ENCODE measurements at places on chromosomes 11 and 22. TPM values are rescaled to one million over a fixed set of nuclear protein-coding genes. Genes with fewer than 3 reads are reported as not detected.

Gene VPS51
- total RNA-seq: 89.5 TPM

Gene PHF5A
- total RNA-seq: 86.0 TPM

Gene C22orf39
- 17.7 TPM for total RNA-seq

Gene SSTR3
- not detected for total RNA-seq

Gene NXPE2
- total RNA-seq: not detected

Gene TRIM48
- total RNA-seq: not detected

Gene MEI1
- total RNA-seq: 0.64 TPM

Gene OR5A1
- not detected for total RNA-seq

Gene EPS8L2
- 157 TPM for total RNA-seq

Gene NRIP3
- 0.15 TPM for total RNA-seq

Measured in HCT116 (cell line).